Muscle of back (tissue), 13 donors: ENCODE measurements at places on chromosomes 3 and 15. TPM values are rescaled to one million over a fixed set of nuclear protein-coding genes. Genes with fewer than 3 reads are reported as not detected.

GRCh38 chr3:105812194-105812586 lies 56.6 kb downstream of the CBLB start:
- DNase-seq, result no peak

GRCh38 chr3:157120071-157120892 lies 39.7 kb downstream of the CCNL1 start:
- no peak for DNase-seq

DNA sequence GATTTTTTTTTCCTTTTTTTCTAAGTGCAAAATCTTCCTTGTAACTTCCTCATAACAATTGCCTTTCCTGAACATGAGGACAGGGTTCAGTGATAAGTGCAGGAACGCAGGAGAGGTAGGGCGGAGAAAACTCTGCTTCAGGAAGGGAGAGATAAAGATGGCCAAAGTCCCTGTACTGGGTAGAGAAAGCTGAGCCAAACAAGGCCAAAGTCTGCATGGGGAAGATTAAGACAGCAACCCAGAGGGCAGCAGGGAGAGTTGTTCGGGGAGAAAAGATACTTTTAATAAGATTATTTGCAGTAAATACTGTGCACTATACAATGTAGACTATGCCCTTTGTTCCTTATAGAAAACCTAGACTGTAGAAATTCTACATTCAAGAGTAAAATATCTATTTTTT lies 55.4 kb upstream of the LRRFIP2 start:
- DNase-seq, result no peak

- no peak for DNase-seq
Observed at GRCh38 chr3:138465925-138466324, 31.5 kb downstream of the ESYT3 start.

- peak; percentile 87 for DNase-seq
Observed at GRCh38 chr3:71584394-71585011, 975 bp upstream of the FOXP1 start.

- peak; percentile 13 for DNase-seq
Observed at GRCh38 chr15:33994005-33994615, 25.8 kb downstream of the CHRM5 start.

DNA sequence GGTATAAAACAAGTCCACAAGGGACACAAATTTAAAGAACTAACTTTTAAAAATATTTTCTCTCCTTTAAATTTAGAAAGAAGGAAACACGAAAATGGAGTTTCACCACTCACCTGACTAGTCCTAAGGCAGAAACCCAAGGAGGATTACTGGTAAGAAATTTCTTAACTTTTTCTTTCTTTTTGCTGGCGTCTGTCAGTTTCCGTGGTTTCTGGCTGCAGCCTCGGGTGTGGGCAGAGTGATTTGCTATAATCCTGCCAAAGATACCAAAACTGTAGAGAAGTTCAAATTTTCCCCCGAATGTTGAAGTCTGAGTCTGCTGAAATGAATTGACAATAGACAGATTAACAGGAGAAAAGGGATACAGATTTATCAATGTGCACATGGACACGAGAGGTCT lies 843.6 kb upstream of the ALCAM start:
- DNase-seq, result no peak

DNA sequence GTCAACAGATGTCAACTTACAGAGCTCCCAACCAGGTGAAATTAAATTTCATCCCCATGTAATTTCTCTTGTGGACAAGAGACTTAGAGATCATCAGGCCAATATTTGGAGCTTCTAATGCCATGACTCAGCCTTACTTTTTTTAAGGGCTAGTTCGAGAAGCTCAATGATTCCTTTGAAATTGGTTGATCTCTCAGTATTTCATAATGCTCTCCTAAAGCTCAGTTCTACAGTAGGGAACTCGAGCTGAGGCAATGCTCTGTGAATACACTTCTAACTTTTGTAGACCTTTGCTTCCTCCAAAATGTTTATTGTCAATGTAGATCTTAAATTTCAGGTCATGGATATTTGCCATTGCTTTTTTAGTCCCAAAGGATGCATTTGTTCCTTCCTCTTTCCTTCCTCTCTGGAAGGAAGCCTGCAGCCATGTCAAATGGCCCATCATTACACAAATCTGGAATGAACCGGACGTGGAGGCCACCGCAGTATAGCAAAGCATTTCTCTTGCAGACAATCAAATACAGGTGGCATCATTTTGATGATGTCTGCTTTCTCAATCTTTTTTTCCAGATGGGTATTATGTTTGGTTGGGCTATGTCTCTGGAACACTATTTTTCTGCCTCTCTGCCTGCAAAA lies 28.3 kb downstream of the STARD5 start:
- DNase-seq, result peak; percentile 50

DNA sequence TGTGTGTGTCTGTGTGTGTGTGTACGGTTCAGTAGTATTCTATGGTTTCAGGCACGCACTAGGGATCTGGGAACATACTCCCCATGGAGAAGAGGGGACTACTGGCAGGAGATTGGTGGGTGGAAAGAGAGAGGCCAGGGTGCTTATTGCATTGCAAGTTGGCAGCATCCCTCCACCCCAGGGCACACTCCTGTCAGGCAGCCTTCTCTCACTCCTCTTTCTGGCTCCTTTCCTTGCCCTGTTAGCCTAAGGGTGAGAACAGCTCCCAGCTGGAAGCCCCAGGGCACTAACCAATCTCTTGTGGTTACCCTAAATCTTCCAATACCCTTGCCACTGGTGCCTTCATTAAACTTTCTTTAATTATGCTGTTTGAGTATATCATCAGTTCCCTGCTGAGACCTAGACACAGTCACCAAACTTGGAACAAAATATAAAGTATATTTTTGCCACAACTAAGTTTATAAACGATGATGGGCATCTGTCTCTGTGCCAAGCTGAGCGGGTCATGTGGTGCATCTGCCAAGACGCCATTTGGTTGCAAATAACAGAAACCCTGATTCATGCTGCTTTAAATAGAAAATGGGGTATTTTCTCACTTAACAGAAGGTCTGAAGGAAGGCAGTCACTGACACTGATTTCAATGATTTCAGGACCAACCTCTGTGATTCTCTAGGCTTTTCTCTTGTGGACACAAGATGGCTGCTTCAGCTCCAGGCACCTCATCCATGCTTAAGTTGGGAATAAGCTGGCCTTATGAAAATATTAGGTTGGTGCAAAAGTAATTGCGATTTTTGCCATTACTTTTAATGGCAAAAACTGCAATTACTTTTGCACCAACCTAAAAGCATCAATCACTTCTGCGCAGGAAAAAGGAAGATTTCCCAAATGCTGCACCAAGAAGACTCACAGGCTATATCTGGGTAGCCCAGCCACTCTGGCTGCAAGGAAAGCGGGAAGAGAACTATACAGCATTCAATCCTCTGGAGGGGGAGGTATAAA lies 476.9 kb upstream of the PROK2 start:
- no peak for DNase-seq

- DNase-seq, result no peak
Observed at GRCh38 chr15:65384505-65384894, 6.7 kb upstream of the IGDCC3 start.

GRCh38 chr3:126121632-126122031 lies 37.7 kb upstream of the SLC41A3 start:
- DNase-seq, result no peak

DNA sequence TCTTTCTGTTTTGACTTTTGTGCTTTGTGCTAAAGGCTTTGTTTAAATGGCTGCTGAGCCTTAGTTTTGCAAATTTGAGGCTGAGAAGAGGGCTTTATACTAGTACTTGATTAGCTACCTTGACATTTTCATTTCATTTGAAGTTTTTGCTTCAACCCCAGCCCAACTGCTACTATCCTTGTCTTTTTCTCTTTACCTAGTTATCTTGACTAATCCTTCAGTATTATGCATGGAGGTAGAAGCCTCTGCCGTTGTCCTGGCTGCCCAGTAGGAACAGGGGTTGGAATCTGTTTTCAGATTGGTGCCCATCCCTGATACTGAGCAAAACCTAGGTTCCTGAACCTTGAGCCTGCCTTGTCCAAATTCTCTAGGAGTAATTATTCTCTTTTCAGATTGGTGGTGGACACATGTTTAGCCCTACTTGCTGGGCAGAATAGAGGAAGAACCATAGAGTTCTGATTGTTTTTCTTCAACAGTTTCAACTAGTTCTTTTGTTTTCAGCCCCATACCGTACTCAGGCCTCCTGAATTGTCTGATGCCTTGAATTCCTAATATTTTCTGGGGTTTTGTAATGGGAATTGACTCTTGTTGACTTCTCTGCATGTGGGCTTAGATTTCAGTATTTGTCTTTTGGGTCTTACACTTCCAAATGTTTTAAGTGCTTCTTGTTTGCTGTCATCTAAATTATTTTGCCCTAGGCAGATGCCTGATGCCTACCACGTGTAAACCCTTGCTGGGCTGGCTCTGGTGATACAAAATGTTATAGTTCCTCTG lies 143.2 kb downstream of the DOCK3 start:
- no peak for DNase-seq

- no peak for DNase-seq
Observed at GRCh38 chr3:53815067-53815466, 31.2 kb downstream of the CHDH start.

DNA sequence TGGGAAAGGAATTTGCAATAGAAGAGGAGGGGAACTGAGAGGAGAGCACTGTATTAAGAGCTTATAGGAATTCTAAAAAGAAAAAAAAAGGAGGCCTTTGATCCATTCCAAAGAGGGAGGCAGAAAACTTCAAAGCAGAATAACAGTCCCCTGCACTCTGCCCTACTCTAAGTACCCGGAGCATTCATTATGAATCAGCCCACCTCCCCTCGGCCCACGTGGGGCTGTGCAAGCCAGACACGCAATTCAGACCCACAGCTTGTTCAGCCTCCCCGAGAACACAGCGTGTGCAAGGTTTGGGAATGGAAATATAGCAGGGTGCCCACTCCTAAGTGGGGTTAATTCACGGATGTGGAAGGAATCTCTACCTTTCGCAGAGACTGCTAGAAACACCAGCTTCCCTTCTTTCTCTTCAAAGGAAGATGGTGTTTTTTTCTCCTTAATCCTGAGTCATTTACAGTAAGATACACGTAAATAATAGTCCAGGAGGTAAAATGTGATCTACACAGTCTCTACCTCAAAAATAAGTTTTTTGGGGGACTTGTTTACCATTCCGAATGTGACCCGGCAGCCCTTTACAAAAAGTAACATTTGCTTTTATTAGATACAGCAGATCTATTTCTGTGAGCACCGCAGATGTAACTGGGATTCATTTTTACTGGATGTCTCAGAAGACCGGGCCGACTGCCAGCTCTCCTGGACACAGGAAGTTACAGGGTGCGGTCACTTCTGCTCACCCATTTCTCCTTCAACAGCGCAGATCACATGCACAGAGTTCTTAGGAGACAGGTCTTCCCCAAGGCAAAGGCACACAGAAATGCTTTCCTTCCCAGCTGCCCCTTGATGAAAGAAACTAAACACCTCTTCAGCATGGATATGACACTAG lies 768.5 kb upstream of the CFAP20DC start:
- peak; percentile 83 for DNase-seq

DNA sequence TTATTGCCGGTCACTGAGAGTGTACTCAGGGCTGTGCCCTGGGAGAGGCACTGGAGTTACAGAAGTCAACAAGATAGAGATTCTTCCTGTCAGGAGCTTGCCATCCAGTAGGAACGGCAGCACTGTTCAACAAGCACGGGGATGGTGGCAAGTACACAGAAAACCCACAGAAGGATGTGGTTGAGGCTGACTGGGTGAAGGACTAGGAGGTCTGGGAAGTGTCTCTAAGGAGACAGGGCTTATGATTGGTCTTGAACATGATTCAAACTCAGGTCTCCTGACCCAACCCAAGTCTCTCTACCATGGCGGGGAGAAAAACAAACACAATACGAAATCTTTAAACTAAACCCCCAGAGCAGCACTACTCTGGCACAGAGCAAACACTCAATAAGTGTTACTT lies 37.6 kb downstream of the ERICH6 start:
- no peak for DNase-seq

DNA sequence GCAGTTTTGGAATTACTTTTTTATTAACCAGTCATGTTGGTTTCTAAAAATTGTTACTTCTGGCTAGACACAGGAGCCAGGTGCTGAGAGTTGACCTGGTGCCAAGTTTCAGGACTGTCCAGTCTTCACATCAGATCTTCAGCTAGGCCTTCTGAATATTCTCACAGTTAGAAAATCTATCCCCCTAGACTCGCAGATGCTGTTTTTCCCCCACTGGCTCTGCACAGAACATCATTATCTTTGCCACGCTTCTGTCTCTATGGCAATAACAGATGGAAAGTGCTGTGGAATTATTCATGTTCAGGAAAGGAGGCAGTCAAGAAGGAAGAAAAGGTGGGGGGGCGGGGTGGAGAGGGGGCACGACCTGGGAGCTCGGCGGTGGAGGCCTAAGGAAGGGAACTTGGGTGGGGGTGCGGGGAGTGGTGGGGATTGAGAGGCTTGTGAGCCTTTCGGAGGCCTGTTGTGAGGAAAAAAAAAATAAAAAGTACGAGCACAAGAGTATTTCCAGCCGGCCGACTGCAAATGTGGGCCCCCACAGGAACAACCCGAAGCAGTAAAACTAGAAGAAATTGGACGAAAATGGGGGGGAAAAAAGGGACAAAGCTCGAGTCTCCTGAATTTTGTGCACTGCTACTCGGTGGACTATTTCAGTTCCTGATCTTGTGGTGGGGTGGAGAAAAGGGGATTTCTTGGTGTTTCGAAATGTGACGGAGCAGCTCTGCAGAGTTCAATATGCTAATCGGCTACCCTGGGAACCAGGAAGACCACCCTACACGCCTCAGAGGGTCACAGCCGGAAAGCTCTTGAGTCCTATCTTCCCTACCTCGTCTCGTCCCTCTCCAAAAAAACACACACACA lies 1.5 kb upstream of the SKIL start:
- DNase-seq, result peak; percentile 93

DNA sequence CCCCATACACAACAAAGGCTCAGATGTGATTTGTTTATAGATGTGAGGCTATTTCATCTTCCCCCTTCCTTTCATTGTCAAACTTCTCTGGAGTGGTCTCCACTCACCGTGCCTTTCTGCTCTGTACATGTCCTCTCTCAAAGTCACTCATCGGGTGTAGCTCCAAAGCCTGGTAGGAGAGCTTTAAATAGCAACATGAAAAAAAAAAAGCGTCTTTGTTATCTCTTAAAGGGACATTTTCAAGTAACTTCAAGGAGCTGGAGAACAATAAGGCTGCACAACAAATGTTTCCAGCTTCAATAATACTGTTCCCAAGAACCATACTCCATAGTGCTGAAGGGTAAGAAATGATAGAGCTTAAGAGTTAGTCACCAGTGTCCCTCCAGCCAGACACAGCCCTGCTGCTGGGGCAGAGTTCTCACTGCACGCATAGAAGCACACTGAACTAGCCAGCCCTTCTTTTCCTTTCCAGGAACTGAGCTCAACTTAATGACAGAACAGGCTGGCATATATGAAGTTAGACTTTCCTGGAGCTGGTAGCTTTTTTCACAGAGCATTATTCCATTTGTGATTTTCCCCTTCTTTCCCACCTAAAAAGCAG lies 8.1 kb downstream of the FBXO40 start:
- no peak for DNase-seq

CHRM5 gene
- not detected for polyA plus RNA-seq

CCR8 gene
- polyA plus RNA-seq, result not detected

ZPLD1 gene
- polyA plus RNA-seq, result not detected

ATP13A5 gene
- 0.15 TPM for polyA plus RNA-seq

TMEM212 gene
- 0.09 TPM for polyA plus RNA-seq

GOLGA6B gene
- polyA plus RNA-seq, result not detected

FBXL22 gene
- 21.1 TPM for polyA plus RNA-seq

ZNF80 gene
- not detected for polyA plus RNA-seq

KBTBD13 gene
- 1.6 TPM for polyA plus RNA-seq

RASGRF1 gene
- 0.19 TPM for polyA plus RNA-seq
